Suppressor macrophage treated with lipopolysaccharide for 1 hour (primary cell): ENCODE measurements at places on chromosomes 1 and 21.

DNA sequence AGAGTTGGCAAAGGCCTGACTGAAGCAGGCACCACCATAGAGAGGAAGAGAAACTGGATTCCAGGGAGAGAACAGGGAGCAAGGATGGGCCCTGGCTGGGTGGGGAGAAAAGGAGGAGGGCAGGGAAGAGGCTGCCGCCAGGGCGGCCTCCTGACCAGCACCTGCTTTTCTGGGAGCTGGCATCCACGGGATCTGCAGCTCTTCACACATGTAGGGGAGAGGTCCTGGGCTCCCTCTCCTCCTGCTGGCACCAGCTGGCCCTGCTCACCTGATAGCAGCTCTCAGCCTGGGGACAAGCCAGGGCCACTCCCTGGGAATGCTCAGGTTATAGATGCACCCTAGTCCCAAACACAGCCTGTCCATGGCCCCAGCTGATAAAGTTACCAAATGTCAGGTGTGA lies 39.9 kb downstream of the TEX35 start:
- no peak for DNase-seq

DNA sequence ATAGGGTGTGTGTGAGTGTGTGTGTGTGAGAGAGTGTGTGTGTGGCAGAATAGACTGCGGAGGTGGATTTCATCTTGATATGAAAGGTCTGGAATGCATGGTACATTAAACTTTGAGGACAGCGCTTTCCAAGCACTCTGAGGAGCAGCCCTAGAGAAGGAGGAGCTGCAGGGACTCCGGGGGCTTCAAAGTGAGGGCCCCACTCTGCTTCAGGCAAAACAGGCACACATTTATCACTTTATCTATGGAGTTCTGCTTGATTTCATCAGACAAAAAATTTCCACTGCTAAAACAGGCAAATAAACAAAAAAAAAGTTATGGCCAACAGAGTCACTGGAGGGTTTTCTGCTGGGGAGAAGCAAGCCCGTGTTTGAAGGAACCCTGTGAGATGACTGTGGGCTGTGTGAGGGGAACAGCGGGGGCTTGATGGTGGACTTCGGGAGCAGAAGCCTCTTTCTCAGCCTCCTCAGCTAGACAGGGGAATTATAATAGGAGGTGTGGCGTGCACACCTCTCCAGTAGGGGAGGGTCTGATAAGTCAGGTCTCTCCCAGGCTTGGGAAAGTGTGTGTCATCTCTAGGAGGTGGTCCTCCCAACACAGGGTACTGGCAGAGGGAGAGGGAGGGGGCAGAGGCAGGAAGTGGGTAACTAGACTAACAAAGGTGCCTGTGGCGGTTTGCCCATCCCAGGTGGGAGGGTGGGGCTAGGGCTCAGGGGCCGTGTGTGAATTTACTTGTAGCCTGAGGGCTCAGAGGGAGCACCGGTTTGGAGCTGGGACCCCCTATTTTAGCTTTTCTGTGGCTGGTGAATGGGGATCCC lies 18.3 kb upstream of the HDAC1 start:
- no peak for DNase-seq

- peak; percentile 95 for DNase-seq
Observed at GRCh38 chr1:152048416-152049009, 11.7 kb upstream of the S100A11 start.

DNA sequence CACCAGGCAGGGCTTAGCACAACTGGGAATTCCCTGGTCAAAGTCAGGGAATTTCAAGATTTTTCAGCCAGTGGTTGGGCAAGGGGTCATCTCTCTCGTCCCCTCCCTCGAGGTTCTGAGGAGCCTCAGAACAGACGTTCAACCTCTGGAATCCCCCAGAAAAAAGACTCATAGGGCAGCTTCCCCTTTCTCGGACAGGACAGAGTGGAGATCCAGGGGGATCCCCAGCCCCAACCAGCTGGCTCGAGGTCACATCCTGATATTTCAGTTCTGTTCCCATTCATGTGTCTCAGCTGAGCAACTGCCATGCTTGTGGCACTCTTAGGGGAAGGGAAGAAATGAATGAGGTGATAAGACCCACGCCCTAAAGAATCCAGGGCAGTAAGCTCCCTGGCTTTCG lies 4.9 kb upstream of the LAD1 start:
- DNase-seq, result peak; percentile 96

- no peak for DNase-seq
Observed at GRCh38 chr1:17667641-17668040, 87.5 kb upstream of the ACTL8 start.

DNA sequence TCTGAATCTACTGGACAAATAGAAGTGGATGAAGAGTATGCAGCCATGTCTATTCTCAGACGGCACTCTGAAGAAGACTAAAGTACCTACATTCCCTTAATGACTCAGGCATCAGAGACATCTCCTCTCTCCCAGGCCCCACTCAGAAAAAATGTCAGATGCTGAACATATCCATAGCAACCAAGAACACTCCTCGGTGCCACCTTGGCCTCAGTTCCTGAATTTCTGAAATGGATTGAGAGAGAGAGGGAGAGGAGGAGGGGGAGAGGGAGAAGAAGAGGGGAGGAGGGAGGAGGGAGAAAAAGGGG lies 16.0 kb upstream of the OVAAL start:
- no peak for DNase-seq

DNA sequence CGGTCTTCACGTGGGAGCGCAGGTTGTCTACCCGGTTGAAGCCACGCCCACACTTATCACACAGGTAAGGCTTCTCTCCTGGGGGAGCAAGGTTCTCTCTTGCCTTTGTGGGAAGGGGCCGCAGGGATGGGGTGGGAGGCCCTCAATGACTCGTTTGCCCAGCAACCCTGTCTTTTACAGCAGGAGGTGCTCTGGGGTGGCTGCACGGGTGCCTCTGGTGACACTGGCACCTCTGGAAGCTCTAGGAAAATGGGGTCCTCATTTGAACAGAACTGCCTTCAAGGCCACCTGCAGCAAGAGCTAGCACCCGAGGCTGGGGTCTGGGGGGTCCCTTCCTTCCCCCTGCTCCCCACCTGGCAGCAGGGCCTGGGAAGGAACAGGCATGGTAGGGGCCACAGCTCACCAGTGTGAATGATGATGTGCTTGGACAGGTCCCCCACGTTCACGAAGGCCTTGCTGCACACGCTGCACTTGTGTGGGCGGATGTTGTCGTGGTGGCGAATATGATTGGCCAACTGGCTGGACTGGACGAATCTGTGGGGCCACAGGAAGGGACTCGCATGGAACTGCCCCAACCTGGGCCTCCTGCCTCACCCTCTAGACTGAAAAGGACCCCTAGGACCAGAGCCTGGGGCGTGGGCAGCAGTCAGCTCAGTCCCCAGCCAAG lies 33.1 kb downstream of the ZBTB17 start:
- DNase-seq, result no peak

DNA sequence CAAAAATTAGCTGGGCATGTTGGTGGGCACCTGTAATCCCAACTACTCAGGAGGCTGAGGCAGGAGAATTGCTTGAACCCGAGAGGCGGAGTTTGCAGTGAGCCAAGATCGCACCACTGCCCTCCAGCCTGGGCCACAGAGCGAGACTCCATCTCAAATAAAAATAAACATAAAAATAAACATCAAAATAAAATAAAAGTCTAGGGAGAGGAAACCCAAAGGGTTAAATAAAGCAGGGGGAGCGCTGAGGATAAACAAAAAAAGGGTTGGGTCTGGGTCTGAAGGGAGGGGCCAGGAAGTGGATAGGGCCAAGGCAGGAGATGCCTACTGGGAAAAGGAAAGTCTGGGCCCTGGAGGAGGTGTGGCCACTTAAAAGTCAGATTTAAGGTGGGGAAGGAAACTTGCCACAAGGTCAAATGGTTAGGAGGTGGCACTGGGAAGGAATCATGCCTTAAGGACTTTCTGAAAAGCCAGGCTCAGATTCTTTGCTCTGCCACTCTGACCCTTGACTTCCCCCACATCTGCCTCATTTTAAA lies 150.0 kb downstream of the ADSS2 start:
- DNase-seq, result no peak

GRCh38 chr21:33018707-33019465 lies 6.8 kb upstream of the OLIG2 start:
- no peak for DNase-seq

- DNase-seq, result peak; percentile 63
Observed at GRCh38 chr1:156524481-156524869, 23.9 kb upstream of the MEF2D start.

GRCh38 chr1:91827459-91828321 lies 58.3 kb downstream of the TGFBR3 start:
- DNase-seq, result no peak

GRCh38 chr1:26627954-26628353 lies 67.9 kb upstream of the ARID1A start:
- peak; percentile 86 for DNase-seq

DNA sequence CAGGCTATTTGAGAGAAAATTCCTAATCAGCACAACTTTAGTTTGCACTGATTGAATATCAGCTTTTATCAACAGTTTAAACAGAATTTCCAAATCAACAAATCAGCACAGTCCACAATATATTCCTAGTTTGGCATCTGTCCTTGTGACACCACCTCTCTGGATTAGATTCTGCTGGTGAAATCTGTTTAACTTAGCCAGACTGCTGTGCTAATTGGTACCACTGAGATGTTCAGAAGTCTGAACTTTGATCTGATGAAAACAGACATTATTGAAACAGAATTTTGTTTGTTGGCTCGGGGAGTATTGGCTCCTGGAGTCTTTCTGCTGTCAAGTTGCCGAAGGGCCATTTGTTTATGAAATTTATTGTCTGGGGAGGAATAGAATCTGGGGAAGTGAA lies 17.0 kb upstream of the NGF start:
- no peak for DNase-seq

GRCh38 chr1:19456968-19457441 lies 28.3 kb downstream of the CAPZB start:
- no peak for DNase-seq

DNA sequence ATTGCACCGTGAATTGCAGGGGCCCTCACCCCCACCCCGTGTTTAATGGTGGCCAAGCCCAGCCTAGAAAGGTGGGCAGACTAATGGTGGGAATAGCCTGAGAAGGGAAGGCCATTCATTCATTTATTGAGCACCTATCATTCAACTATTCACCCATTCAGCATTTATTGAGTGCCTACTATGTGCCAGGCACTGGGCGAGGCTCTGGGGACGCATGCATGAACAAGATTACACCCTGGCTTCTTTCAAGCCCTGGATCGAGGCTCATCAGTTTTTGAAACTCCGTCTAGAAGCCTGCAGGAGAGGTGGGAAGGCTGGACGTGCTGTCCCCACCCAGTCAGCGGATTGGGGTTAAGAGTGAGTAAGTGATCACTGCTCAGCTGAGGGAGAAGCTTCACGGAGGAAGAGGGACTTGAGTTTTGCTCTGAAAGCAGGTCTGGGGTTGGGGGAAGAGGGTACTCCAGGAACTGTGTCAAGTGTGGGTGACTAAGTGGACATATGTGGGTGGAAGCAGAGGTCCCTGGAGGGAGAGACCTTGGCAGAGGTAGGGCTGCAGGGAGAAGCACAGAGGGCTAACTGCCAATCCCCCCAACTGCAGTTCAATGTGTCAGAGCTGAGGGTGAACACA lies 35.6 kb downstream of the MEF2D start:
- no peak for DNase-seq
